T1000 (cell line): ENCODE measurements at places on chromosomes 1 and 21.

DNA sequence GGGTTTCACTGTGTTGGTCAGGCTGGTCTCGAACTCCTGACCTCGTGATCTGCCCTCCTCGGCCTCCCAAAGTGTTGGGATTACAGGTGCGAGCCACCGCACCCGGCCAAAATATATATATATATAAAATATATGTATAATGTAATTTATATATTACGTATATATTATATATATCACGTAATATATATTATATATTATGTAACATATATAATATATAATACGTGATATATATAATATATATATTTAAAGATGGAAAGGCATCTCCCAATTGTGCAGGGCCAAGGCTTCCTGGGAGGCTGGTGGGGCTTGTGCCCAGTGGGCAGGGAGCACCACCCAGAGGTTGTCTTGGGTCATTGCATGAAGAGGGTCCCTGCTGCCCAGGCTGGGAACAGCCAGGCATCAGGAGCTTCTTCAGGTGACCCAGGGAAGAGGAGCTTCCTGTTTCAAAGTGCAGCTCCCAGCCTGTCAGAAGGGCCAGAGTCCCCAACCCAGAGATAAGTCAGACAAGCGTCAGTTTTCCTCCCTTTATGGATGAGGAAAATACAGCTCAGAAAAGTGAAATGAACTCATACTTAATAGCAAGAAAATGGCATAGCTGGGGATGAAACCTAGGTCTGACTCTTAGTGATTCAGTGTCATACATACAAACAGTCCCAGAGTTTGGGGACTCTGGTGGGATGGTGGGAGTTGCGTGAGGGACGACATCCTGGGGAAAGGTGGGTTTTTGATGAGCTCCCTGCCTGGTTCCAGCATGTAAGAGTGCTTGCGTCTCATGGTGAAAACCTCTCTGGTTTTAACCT is 12.0 kb downstream of the UBE2Q1 start:
- DNase-seq: no peak

- peak; percentile 11 for DNase-seq
Measured at GRCh38 chr1:200233393-200233792, 176.4 kb downstream of the ZNF281 start.

GRCh38 chr1:22507587-22507986 is 55.7 kb upstream of the EPHA8 start:
- no peak for DNase-seq

DNA sequence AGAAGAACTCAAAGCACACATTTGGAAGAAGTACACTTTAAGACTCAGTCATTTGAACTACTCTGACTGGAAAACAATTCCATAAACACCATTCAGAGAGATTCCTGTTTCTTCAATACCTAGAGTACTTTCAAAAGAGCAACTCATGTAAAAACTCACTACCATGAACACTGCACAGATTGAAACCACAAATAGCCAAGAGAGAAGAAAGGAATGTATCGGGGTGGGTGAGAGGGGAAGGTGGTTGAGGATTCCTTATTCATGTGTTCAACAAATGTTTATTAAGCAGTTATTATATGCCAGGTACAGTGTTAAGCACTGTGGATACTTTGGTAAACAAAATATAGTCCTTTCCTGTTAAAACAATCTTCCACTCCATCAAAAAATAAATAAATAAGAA is 64.7 kb downstream of the NRIP1 start:
- DNase-seq: no peak

GRCh38 chr1:178055779-178056471 is 38.0 kb upstream of the RASAL2 start:
- DNase-seq: no peak

DNA sequence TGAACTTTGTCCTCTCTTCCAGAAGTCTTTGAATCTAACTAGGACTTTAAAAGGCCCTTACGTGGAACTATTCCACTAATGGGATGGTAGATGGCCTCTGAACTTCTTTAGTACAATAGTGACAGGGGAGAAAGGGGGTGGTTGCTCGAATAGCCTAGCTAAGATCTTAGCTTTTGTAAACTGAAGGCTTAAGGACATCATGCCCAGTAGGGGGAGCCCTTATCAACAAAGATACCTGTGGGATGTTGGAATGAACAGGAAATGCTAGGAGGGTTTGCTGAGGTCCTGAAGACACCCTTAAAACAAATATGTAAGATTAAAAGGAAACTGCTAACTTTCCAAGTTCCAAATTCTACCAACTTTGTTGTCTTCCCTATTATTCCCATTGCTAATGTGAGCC is 33.2 kb downstream of the NHLH2 start:
- peak; percentile 37 for DNase-seq

- DNase-seq: peak; percentile 57
Measured at GRCh38 chr1:91582431-91582921, 81.8 kb downstream of the CDC7 start.

DNA sequence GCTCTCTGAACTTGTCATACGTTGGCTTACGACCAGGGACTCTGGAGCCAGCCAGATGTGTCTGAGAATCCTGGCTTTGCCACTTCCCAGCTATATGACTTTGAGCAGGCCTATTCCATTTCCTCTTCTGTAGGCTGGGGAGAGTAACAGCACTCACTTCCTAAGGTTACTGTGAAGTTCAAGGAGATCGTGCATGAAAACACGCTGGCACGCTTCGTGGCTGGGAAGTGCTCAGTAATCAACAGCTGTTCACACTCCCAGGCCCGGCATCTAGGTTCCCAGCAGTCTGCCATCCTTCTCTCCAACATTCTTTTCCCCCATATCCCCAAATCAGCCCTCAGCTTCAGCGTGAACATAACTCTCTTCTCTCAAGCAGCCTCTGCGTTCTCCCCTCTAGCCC is 2.0 kb downstream of the ASCL5 start:
- DNase-seq: no peak

- DNase-seq: no peak
Measured at GRCh38 chr1:19163261-19163660, 46.8 kb downstream of the UBR4 start.

GRCh38 chr1:184866586-184866985 is 107.7 kb downstream of the NIBAN1 start:
- DNase-seq: no peak

DNA sequence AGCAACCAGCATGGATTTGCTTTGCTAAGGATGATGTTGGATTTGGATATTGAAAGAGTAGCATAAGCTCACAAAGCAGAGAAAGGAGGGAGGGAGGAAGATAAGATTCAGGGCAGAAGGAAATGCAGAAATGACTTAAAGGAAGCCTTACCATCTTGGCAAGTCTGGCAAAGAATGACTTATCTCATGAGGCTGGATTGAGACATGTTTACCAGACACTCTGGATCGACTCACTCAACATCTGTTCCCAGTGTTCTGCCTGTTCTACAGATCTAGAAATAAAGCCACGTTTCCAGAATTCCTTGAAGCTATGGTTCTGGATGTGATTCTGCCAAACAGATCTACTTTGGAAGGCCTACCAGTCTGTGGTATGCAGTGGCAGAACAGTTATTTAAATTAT is 38.8 kb upstream of the CTBS start:
- no peak for DNase-seq

GRCh38 chr1:105874621-105875020 is 1181.9 kb upstream of the PRMT6 start:
- no peak for DNase-seq

DNA sequence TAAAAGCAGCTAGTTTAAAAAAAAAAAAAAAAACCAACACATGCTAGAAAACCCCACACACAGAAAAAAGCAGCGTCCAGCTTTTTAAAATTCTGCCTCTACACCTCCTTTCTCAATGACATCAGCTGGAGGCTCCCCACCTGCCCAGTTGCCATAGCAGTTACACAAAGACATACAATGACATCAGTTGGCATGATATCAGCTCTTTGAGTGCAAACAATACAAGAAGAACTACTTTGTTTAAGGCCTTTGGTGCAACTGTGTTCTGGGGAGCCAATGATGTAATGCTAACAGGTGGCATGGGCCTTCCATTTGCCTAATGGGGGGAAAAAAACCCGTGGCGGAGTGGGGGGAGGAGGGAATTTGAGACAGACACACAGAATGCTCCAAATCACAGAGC is 32.9 kb downstream of the DUSP10 start:
- DNase-seq: no peak

GRCh38 chr1:154276797-154277196 is 4.4 kb downstream of the HAX1 start:
- DNase-seq: no peak

DNA sequence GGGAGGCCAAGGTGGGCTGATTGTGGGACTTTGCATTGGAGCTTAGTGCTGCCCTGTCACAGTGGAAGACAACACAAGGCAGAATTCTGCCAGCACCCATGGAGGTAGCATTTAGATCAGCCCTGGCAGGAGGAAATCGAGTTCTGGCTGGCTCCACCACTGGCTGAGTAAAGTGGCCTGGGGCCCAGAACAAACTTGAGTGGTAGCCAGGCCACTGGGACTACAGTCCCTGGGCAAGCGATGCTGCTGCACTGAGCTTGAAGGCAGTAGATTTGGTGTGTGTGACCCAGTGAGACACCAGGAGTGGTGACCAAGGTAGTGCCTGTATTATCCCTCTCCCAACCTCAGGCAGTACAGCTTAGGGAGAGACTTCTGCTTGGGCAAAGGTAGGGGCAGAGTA is 22.5 kb upstream of the UHMK1 start:
- no peak for DNase-seq

DNA sequence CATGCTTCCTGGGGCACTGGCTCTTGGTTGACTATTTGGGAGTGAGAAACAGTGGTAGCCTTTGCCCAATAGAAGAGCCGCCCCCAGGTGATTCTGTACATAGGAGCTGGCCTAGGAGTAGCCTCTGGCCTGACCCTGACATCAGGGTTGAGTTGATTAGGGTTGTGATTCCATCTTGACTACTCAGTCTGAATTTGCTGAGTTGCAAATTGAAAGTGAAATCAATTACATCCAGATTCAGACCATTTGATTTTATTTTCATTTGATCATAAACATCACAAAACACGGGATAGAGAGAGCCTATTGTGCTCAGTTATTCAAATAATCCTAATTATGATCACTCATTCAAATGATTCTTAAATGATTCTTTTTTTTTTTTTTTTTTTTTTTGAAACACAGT is 253.2 kb downstream of the KIF26B start:
- DNase-seq: no peak

- no peak for DNase-seq
Measured at GRCh38 chr1:35899941-35900340, 16.9 kb downstream of the AGO1 start.

DNA sequence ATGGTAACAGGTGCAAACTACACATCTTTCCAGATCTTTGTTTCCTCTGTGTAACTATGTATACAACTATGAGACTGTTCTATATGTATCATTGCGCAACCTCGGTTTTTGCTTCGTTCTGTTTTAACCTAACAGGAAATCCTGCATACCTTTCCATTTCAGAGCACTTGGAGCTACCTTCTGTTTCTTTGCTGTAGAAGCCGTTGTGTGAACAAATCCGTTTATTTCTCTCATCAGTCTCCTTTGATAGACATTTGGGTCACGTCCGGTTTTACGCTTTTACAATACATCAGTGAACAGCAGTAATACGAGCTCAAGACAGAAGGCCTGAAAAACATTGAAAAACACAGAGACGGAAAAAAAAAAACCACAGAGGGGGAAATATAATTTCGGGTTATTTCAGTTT is 10.5 kb downstream of the ATP5IF1 start:
- no peak for DNase-seq

- no peak for DNase-seq
Measured at GRCh38 chr21:40733024-40733397, 113.9 kb downstream of the DSCAM start.

GRCh38 chr1:93344886-93345632 is 648 bp upstream of the DR1 start:
- no peak for DNase-seq

- DNase-seq: no peak
Measured at GRCh38 chr1:17158961-17159360, 39.7 kb upstream of the PADI2 start.

GRCh38 chr1:151612501-151613281 is 841 bp downstream of the SNX27 start:
- DNase-seq: no peak

DNA sequence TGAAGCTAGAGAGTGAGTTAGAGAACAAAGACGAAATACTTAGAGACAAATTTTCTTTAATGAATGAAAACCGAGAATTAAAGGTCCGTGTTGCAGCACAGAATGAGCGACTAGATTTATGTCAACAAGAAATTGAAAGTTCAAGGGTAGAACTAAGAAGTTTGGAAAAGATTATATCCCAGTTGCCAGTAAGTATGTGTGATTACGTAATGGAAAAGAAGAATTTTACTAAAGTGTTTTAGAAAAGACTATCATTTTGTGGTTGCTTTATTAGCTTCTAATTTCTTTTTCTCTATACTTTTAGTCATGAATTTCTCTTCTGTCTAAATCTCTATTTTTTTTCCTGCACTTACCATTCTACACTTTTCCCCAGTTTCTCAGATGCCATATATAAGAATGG is 26.7 kb downstream of the CCDC18 start:
- no peak for DNase-seq

DNA sequence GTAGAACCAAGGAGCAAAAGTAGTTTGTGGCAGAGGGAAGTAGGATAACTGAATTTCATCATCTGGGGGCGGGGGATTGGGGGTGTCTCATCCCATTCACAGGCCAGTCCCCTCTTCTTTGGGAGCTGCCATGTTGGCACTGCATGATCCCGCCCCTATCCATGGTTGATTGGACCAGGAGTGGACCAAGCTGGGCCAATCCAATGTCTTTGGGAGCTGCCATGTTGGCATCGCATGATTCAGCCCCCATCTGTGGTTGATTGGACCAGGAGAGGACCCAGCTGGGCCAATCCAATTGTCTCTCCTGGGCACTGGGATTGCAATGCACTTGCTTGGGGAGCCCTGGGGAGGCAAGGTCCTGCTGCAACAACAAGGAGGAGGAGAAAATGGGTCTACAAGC is 12.3 kb upstream of the ALPL start:
- no peak for DNase-seq

DNA sequence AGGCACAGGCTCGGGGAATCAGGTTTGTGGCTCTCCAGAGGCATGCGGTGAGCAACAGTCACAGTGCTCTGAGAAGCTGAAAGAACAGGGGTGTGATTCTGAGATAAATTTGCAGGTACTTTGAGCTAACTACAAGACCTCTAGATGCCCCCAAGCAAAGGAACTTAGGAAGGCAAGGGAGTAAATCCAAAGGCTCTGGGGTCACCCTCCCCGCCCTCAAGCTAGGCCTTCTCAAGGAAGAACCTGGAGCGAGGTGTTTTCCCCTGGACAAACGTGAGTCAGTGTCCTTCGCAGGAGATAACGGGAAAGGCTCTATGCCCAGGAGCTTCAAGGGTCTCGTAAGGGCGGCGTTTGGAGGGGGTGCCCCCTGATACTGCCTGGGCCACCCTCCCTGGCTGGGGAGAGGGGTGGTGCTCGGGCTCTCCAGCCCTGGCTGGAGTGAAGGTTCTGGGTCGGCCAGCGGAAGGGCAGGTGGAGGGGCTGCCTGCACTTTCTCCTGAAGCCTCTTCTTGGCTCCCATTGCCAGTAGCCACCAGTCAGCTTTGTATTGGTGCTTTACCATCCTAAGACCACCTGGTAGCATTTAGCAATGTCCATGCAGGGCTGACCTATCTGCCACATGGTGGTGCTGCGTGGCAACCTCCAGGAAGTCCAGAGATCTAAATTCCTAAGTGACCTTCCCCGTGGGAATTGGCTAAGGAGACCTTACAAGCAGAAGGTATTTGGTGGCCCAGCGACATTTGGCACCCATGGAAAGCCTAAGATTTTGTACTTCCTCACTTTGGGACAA is 44.0 kb downstream of the GPR161 start:
- DNase-seq: no peak

GRCh38 chr1:104195395-104195794 is 445.7 kb downstream of the AMY1C start:
- DNase-seq: peak; percentile 2

- DNase-seq: no peak
Measured at GRCh38 chr1:159664247-159664646, 50.1 kb downstream of the CRP start.

GRCh38 chr1:173134800-173135199 is 72.3 kb downstream of the TNFSF4 start:
- DNase-seq: no peak
